ENCODE measurements at places on chromosomes 1 and 21.
A peak's percentile ranks its signal among the peaks of the same experiment; 100 is the strongest.

- H3K36me3 ChIP-seq, result no peaks in the 10 kb centered on the region
- no peak overlapping the region for H3K27ac ChIP-seq
- no peaks in the 10 kb centered on the region for H3K4me1 ChIP-seq
- no peak for DNase-seq
- H3K27me3 ChIP-seq, result no peaks in the 10 kb centered on the region
- no peak overlapping the region for H3K4me3 ChIP-seq
These were observed 75.4 kb downstream of the NOS1AP start for GRCh38 chr1:162144853-162145252.

GRCh38 chr1:74641161-74641560 is 32.4 kb downstream of the ERICH3 start:
- DNase-seq, result no peak
- no peak overlapping the region for H3K4me3 ChIP-seq
- peaks cover 3% of the 10 kb centered on the region for H3K4me1 ChIP-seq

- no peak overlapping the region for H3K4me3 ChIP-seq
- no peak overlapping the region for H3K27ac ChIP-seq
- no peaks in the 10 kb centered on the region for H3K4me1 ChIP-seq
- no peak for DNase-seq
- H3K36me3 ChIP-seq, result no peaks in the 10 kb centered on the region
These were observed 66.9 kb downstream of the TENT5C start for GRCh38 chr1:117672756-117673155.

GRCh38 chr1:115976062-115976920 is at the start of gene SLC22A15:
Gene SLC22A15 (plus strand): TSS chr1:115976513. CDS start chr1:115976628, 115 bp downstream.
- peaks cover 5% of the 10 kb centered on the region for H3K4me1 ChIP-seq
- H3K27ac ChIP-seq, result peak within 1 kb of the TSS; percentile 78
- no peaks in the 10 kb centered on the region for H3K36me3 ChIP-seq
- H3K27me3 ChIP-seq, result peaks cover 23% of the 10 kb centered on the region
- DNase-seq, result peak; percentile 94
- peak within 1 kb of the TSS; percentile 57 for H3K4me3 ChIP-seq

GRCh38 chr21:43276811-43277210 is 108.0 kb downstream of the CRYAA start:
- H3K4me3 ChIP-seq, result no peak overlapping the region
- no peak for DNase-seq
- no peaks in the 10 kb centered on the region for H3K36me3 ChIP-seq
- H3K27ac ChIP-seq, result no peak overlapping the region
- no peaks in the 10 kb centered on the region for H3K4me1 ChIP-seq

DNA sequence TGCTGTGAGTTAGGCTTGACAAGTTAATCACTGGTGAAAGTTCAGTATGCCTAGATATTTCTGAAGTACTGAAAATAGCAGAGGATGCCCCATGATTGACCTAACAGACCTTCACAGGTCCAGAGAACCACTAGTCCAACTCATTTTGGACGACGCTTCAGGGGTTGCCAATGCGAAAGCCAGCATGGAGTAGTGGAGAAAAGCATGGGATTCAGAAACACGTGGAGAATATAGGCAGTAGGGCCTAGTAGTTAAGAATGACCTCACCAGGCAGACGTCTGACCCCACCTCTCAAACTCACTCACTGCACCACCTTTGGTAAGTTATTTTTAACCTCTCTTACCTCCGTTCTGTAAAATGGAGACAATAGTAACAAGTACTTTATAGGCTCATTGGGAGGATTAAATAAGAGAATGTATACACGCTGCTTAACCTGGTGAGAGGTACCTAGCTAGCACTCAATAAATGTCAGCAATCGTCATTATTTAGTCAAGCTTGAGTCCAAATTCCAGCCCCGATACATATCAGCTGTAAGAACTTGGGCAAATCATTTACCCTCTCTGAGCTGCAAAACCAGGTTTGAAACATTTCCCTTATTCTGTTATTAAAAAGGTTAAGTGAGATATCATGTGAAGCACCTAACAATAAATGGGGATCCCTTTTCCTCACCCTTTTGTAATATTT is 13.2 kb downstream of the PLPP3 start:
- no peak for DNase-seq
- no peak overlapping the region for H3K4me3 ChIP-seq
- H3K36me3 ChIP-seq, result no peaks in the 10 kb centered on the region

- no peaks in the 10 kb centered on the region for H3K27me3 ChIP-seq
- H3K4me3 ChIP-seq, result peak overlapping the region; percentile 14
- H3K27ac ChIP-seq, result no peak overlapping the region
- no peaks in the 10 kb centered on the region for H3K36me3 ChIP-seq
- DNase-seq, result no peak
These were observed 46.3 kb downstream of the GPA33 start for GRCh38 chr1:167043752-167044488.

DNA sequence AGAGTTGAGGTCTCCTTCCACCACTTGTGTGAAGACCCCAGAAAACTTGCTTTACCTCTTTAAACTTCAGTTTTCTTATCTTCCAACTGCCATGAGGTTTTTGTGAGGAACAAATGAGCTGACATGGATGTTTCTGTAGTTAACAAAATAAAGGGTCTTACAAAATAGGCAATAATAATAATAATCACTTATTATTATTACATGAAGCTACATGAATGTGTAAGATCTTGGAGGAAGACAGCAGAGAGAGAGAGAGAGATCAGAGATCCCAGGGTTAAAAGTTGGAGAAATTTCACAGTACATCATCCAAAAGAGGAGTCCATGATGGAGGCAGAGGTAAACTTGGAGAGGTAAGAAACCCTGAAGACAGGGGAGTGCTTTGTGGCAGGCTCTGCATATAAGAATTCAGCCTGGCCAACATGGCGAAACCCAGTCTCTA is 10.7 kb downstream of the RCC1 start:
- no peaks in the 10 kb centered on the region for H3K27me3 ChIP-seq
- peaks cover 11% of the 10 kb centered on the region for H3K4me1 ChIP-seq
- no peak overlapping the region for H3K4me3 ChIP-seq

GRCh38 chr1:21397813-21398188 is 42.1 kb upstream of the NBPF3 start:
- no peaks in the 10 kb centered on the region for H3K4me1 ChIP-seq
- H3K27ac ChIP-seq, result no peak overlapping the region
- DNase-seq, result no peak
- peaks cover 4% of the 10 kb centered on the region for H3K27me3 ChIP-seq
- H3K4me3 ChIP-seq, result no peak overlapping the region

DNA sequence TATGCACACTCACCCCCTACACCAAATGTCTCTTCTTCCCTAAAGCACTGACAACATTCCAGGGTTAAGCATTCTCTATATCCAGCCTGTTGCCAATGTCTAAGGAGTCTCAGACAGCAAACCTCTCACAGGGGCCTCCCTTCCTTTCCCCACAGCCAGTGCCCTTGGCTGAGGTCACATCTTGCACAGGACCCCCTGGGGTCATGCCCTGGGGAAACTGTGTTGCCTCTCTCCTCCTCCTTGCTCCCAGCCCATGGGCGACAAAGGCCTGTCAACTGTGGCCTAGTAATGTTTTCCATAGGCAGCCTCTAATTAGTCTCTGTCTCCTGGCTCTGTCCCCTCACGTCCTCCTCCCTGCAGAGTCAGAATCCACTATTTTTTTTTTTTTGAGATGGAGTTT is 54.6 kb downstream of the NENF start:
- no peak for DNase-seq
- H3K36me3 ChIP-seq, result no peaks in the 10 kb centered on the region
- no peak overlapping the region for H3K4me3 ChIP-seq
- H3K27me3 ChIP-seq, result no peaks in the 10 kb centered on the region

GRCh38 chr1:219733511-219734174 is 120.7 kb upstream of the ZC3H11B start:
- no peaks in the 10 kb centered on the region for H3K36me3 ChIP-seq
- no peaks in the 10 kb centered on the region for H3K4me1 ChIP-seq
- H3K27me3 ChIP-seq, result no peaks in the 10 kb centered on the region
- H3K4me3 ChIP-seq, result no peak overlapping the region
- no peak for DNase-seq

DNA sequence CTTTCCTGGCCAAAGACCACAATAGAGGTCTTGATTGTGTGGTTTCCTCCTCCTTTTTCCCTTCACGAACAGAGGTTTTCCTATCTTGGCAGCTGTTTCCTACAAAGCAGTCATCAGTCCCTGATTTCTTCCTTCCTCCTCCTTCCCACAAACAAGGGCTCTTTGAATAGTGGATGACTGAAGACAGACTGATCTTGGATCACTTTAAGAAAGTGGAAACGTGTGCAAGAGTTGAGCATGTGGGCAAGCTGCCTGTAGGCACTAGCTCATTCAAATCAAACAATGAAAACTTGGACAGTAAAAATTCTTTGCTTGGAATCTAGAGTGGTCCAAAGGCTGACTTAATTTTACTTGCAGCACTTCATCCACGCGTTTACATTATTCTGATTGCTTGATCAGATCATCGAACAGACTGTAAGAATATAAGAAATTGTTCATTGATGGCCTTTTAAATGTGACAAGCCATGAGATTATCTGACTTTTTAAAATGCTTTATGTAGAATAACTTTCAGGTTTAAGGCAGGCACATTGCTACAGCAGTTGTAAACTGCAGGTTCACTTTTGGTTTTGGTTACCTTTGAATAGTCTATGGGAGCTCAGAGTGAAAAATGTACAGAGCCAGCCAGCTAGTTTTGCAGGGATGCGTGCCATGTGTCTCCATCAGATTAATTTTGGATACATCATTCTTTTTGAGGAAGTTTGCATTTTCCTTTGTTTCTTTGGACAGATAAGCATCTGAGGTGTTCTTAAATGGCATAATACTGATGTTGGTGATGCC is 34.4 kb downstream of the ADGRL2 start:
- no peaks in the 10 kb centered on the region for H3K36me3 ChIP-seq
- no peak for DNase-seq
- no peak overlapping the region for H3K4me3 ChIP-seq

GRCh38 chr1:24898152-24898908 is 31.7 kb downstream of the RUNX3 start:
- H3K4me3 ChIP-seq, result no peak overlapping the region
- peaks cover 15% of the 10 kb centered on the region for H3K36me3 ChIP-seq
- peak; percentile 87 for DNase-seq

- H3K27me3 ChIP-seq, result no peaks in the 10 kb centered on the region
- no peak overlapping the region for H3K4me3 ChIP-seq
- H3K36me3 ChIP-seq, result no peaks in the 10 kb centered on the region
- no peak overlapping the region for H3K27ac ChIP-seq
- peaks cover 11% of the 10 kb centered on the region for H3K4me1 ChIP-seq
- DNase-seq, result no peak
These were observed 46.6 kb downstream of the KCNJ6 start for GRCh38 chr21:37869661-37870060.

DNA sequence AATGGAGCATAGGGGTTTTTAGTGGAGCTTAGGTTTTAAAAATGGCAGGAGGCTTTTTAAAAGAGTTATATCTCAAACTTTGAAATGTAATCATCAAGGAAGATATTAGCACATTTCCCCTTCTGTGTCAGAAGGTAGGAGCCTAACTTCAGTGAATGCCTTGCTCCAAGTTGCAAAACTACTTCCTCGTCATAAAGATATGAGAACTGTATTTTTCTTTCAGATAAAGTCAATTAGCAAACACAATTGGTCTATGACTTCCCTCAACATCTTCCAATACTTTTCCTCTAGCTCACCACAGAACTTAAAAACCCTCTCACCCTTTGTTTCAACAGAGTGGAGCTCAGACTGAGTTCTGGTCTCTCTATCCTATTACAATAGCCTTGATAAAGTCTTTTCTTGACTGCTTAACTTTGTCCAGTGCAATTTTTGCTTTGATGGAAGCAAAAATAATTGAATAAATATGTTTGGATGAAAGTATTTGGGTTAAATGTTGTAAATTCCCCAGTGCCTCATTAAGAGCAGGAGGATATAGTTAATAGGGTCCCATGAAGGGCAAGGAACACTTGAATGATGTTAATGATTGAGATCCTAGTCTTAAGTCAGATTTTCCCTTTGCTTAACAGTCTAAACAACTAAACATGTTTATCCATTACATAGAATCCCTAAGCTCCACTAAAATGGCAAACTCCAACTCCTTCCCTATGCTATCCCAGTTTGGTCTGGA is 58.9 kb downstream of the TNFSF18 start:
- no peak overlapping the region for H3K27ac ChIP-seq
- no peaks in the 10 kb centered on the region for H3K27me3 ChIP-seq
- no peaks in the 10 kb centered on the region for H3K36me3 ChIP-seq
- no peak for DNase-seq
- H3K4me1 ChIP-seq, result no peaks in the 10 kb centered on the region
- no peak overlapping the region for H3K4me3 ChIP-seq

DNA sequence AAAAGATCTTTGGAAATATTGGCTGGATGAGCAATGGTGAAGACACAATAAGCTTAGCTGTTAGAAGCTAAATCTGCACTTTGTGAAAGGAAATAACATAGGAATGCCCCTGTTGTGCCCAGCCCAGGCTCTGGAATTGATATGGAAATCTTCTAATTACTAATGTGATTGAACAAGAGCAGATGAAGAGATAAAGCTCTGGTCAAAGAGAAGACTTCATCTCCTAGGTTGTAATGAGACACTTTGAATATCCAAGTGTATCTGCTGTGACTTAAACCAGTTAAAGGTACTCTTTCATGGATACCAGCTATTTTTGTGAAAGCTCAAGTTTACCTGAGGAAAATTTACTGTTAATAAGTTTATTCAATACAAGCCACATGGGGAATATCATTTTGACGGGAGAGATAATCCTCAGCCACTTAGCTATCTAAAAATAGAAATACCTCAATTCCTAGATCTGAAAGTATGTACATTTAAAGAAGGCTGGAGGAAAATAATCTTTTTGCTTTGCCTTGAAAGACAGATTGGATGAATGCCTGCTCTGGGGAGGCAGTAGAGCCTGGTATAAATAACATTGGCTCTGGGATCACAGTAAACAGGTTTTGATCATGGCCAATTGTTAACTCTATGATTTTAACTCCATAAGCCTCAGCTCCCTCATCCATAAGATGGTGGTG is 494.0 kb upstream of the B3GALT2 start:
- H3K27ac ChIP-seq, result no peak overlapping the region
- no peaks in the 10 kb centered on the region for H3K27me3 ChIP-seq
- H3K36me3 ChIP-seq, result no peaks in the 10 kb centered on the region
- H3K4me1 ChIP-seq, result no peaks in the 10 kb centered on the region
- H3K4me3 ChIP-seq, result no peak overlapping the region

GRCh38 chr1:22949822-22950331 is 22.8 kb downstream of the LACTBL1 start:
- H3K4me1 ChIP-seq, result no peaks in the 10 kb centered on the region
- H3K27ac ChIP-seq, result no peak overlapping the region
- no peaks in the 10 kb centered on the region for H3K36me3 ChIP-seq
- no peak for DNase-seq
- no peak overlapping the region for H3K4me3 ChIP-seq
- peaks cover 27% of the 10 kb centered on the region for H3K27me3 ChIP-seq

DNA sequence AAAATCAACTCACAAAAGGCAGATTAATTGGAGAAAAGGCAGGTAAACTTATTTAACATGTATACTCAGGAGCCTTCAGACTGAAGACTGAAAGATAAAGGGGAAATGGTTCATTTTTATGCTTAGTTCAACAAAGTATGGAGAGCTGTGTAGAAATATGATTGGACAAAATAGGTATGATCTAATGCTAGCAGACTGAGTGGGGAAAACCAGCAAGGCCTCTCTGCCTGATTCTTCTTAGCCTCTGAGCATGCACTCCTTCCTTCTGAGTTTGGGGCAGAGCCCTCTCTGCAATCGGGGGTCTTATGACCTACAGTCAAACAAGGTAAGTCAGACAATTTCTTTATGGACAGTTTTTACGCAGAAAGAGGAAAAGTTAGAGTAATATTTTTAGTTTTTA is 38.8 kb upstream of the SUCO start:
- H3K27ac ChIP-seq, result no peak overlapping the region
- no peaks in the 10 kb centered on the region for H3K36me3 ChIP-seq
- peaks cover 14% of the 10 kb centered on the region for H3K4me1 ChIP-seq
- no peak for DNase-seq
- H3K27me3 ChIP-seq, result no peaks in the 10 kb centered on the region

Measured in left lung (tissue), 14 donors.